KBM-7 (cell line): ENCODE measurements at places on chromosomes 4 and X.
A peak's percentile ranks its signal among the peaks of the same experiment; 100 is the strongest.

DNA sequence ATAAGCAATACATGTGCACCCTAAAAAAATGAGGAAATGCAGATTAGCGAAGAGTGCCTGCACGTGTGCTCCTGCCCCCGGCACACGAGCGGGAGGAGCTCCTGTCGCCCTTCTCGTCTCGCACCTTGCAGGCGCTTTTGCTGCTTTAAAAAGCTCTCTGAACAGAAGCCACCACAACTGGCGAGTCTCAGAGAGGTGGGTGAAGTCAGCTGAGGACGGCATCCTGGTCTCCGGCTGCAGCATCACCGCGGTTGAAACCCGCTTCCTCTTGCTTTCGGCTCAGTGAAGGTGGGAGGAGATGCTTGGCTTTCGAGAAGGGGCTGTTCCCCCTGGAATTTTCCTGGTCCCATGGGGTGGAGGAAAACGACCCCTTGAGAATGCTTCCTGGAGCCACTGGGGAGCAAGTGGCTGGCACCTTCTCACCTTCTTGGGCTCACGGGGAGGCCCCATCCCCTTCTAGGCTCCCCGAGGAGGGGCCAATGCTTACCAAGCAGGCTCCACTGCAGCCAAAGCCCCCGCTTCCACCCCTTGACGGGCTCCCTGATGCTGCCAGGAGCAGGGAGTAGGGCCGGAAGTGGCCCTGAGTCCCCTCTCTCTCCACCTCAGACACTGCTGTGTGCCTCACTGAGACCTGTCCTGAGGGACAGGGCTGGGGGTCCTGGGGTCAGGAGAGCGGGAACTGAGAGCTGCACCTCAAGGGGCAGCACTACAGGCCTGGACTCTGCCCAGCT is 29.2 kb upstream of the MXD4 start:
- peak; percentile 38 for DNase-seq

DNA sequence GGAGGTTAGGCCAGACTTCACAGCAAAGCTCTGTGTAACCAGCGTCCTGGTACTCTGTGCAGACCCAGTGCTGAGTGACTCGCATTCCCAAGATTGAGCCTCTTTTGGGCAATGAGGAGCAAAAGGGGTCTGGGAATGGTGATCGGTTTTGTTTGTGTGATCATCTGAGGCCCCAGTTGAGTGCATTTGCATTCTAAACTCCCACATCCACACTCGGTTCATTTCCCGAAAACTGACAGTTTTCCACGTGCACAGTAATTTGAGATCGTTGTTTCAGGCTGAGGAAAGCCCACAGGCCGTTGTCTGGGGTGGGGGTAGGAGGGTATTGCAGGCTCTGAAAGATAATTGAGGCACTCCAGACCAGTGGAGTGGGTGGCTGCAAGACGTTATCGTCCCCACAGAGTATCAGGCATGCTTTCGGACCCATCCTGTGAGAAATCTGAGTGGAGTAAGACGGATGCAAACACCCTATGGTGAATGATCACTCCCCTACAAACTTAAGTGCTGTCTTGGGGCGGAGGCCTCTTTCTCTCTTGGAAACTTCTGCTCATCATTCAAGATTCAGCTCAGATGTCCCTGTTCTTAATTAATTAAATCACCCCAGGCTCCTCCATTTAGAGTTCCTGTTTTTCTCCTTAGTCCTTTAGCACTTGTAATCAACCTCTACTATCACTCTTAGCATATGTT is 96.1 kb downstream of the AFF1 start:
- DNase-seq, result peak; percentile 37

DNA sequence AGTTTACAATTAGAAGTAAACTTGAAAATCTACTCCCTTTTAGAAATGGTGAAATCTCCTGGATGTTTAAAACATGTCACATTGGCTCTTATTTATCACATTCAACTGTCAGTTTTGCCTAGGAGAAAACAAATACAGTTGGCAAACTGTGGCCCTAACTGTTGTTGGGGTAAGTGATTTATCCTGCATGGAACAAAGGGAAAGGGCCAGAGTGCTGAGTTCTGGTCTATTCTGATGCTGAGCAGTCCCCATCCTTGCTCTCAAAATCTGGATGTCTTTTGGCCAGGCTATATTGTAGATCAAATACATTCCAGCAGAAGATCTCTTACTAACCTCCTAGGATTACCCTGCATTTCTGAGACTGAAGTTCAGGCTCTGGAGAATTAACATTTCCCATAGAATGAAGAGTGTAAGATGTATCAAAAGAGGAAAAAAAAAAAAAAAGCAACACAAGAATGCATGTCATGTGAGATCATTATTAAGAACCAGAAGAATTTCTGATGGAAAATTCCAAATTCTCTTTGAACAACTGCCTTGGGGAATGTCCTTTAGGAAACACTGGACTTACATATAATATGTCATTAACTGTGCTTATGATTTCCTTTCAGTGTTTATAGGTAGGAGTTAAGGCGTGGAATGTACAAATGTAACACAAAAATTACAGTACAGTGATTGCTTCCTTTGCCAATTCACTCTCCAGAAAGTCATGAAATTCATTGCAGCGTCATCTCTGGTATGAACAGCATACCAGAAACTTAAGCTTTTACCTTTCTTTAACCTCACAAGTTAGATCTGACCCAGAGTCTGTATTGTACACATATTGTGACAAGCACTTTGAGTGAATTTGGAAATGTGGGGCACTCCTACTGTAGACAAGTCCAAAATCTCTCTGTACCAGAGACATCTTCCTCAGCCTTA is 1012.5 kb upstream of the LCORL start:
- DNase-seq, result no peak

DNA sequence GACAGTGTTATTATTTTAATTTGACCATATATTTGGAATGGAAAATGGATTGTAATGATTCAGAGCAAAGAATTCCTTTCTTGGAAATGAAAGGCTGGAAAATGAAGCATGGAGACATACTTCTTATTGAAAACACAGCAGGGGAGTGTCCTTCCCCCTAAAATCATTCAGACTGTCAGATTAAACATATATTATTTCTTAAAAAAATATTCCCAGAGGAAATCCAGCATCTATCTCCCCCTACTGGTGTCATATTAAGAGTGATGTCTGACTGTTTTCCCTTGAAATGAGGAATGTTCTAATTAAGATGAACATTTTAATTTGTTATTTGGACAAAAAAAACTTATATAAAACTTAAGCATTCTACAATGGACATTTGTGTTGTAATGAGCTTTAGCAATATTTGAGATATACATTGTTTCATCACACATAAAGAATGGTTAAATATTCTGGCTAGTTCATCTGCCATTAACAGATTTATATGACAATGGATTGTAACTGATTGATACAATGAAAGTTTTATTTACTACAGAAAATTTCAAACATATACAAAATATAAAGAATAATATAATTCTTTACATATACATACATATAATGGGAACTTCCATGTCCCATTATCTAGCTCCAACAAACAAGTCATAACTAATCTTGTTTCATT is 264.6 kb downstream of the SPRY1 start:
- peak; percentile 11 for DNase-seq

GRCh38 chr4:27828843-27829242 is 968.2 kb downstream of the STIM2 start:
- DNase-seq, result no peak

DNA sequence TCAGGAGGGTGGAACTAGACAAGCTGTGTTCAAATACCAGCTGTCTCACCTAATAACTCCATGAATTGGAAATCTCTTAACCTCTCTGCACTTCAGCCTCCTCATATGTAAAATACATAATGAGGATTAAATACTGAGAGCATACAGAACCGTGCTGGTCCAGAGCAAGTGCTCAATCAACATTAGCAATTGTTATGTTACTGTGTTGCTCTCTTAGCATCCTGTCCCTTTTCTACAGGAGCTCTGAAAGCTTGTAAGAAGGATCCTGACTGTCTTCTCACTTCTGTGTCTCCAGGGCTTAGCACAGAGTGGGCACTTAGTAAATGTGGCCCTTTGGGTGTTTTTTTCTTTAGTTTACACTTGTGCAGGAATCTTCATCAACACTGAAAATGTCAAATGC is 1456.1 kb upstream of the IGFBP7 start:
- no peak for DNase-seq

- no peak for DNase-seq
Observed at GRCh38 chr4:77151241-77151640, 5.8 kb upstream of the CCNG2 start.

DNA sequence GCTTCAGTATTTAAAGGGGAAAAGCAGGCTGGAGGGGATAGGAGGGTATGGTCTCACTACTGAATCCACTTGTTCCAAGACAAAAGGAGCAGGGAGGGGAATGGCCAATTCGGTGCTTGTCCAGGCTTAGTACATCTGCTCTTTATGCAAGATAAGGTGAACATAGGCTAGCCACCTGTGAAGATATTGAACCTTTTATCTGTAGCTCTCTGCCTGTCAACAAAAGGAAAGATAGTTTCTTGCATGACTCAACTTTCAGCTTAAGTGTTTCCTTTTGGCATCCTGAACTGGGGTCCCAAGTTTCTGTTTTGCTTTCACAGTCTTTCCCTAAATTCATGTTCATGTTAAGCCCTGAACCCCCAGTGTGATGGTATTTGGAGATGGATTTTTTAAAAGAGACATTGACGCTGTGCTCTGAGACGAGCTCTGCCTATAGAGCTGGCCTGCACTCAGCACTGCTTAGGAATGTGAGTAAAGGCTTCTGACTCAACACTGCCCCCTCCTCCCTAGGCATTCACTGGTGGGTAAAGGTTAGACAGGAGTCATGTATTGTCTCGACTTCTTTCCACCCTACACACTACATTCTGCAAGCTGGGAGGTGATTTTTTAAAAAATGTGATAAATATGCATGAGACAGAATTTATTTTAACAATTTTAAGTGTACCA is 28.2 kb downstream of the FAM149A start:
- DNase-seq, result no peak

GRCh38 chr4:57080781-57081650 is 29.2 kb downstream of the IGFBP7 start:
- no peak for DNase-seq

- no peak for DNase-seq
Observed at GRCh38 chr4:5858020-5858769, 34.7 kb downstream of the CRMP1 start.

GRCh38 chr4:118957722-118958445 is 69.2 kb downstream of the SYNPO2 start:
- DNase-seq, result no peak

DNA sequence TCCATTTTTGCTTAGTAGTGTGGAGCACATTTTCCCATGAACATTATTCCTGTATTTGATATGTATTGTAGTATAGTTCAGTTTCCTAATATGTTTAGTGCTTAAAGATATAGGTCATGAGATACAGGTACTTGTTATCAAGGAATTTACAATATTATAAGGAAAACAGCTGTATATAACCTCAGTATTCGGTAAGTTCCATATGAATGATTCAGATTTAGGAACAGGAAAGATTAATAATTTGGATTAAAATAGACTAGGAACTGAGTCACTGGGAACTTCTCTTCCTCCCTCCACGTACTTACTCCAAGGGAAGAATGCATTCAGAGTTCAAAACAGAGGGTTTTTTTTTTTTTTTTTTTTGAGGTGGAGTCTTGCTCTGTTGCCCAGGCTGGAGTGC is 20.0 kb downstream of the DIAPH2 start:
- DNase-seq, result no peak

- DNase-seq, result no peak
Observed at GRCh38 chr4:72951147-72951546, 118.4 kb downstream of the COX18 start.

GRCh38 chr4:105674011-105674410 is 34.5 kb downstream of the INTS12 start:
- no peak for DNase-seq

DNA sequence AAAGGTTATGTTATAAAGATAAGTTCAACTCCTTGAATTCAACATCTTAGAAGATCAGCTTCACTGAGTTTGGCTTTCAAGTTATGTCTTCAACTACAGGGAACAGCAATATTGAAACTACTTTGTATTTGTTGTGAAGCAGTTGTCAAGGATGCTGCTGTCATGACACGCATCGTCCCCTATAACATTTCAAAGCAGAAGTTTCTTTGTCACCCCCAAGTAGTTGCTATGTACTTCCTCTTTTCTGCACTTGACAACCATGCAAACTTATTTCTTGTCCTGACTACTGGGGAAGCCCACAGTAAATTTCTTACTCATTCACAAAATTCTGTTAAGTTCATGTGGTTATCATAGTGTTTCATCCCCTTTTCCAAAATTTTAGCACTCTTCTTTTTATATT is 14.3 kb downstream of the ANTXR2 start:
- peak; percentile 97 for DNase-seq

GRCh38 chrX:32545101-32545500 is 666.2 kb downstream of the DMD start:
- DNase-seq, result no peak

DNA sequence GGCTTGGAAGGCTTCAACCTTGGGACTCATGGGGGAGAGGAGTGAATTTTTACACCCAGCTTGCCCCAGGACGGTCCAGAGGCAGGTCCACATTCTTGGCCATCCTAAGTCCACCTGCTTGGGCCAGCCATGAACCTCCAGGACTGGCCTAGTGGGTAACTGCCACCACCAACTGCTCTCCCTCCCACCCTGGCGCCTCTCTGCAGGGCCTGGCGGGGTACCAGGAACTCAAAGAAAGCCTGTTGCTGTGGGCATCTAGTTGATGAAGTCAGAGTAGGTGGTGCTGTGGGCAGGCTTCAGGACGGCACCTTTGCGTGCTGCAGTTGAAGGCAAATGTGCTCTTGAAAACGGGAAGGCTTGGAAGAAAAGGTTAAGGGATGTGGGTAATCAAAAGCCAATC is 12.0 kb downstream of the BCOR start:
- DNase-seq, result no peak

DNA sequence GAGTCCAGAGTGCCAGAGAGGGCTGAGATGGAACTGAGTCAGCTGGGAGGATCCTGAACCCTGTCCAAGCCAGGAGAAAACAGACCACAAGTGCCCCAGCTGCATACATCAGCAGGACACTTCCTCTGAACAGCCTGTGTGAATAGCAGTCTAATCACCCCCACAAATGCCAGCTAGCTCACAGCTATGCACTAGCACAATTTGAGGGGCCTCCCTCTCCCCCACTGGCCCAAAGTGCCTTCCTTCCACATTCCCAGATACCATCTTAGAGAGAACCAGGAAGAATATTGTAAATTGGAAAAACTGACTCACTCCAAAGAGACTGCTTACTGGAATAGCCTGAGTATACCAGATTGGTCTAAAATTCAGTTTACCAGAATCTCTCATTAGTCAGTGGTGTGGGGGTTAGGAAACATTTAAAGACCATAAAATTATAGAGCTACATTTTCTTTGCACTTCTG is 292.6 kb upstream of the KLF3 start:
- no peak for DNase-seq

DNA sequence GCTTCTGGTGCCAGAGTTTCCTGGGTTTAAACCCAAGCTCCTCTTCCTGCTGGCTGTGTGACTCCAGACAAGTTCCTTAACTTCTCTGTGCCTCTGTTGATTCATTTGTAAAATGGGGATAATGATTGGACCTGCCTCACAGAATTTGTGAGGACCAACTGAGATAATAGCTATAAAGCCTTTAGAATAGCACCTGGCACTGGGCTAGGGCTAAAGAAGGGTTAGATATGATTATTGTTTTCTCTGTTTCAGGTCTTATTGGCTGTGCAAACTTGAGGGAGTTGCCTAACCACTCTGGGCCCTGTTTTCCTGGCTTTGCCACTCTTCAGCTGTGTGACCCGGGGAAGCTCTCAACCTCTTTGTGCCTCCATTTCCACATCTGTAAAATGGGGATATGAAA is 37.8 kb downstream of the LGI2 start:
- no peak for DNase-seq

GRCh38 chrX:34880656-34881055 is 61.9 kb upstream of the FAM47B start:
- no peak for DNase-seq

GRCh38 chrX:114889481-114889880 is 127.9 kb downstream of the IL13RA2 start:
- DNase-seq, result no peak
